Mucosa of descending colon (tissue), 3 donors: ENCODE measurements at places on chromosomes 7 and 10. TPM values are rescaled to one million over a fixed set of nuclear protein-coding genes. Genes with fewer than 3 reads are reported as not detected.

AVL9 gene
- total RNA-seq, result 56.7 TPM

CNNM1 gene
- 0.24 TPM for total RNA-seq

CLRN3 gene
- 62.3 TPM for total RNA-seq

ADARB2 gene
- total RNA-seq, result not detected

MYL10 gene
- not detected for total RNA-seq

HABP2 gene
- total RNA-seq, result not detected

AOC1 gene
- 249 TPM for total RNA-seq

GRIFIN gene
- not detected for total RNA-seq

SPDYE16 gene
- not detected for total RNA-seq

TMEM213 gene
- total RNA-seq, result not detected

FAM25C gene
- total RNA-seq, result not detected

THSD7A gene
- total RNA-seq, result 5.4 TPM

ZNF804B gene
- total RNA-seq, result not detected

CNPY1 gene
- not detected for total RNA-seq

AMZ1 gene
- not detected for total RNA-seq

MYO3A gene
- 0.12 TPM for total RNA-seq

PRDX3 gene
- total RNA-seq, result 107 TPM

EIF4EBP2 gene
- total RNA-seq, result 131 TPM

ADCYAP1R1 gene
- total RNA-seq, result 2.2 TPM

MSS51 gene
- total RNA-seq, result 2.7 TPM

HNRNPF gene
- total RNA-seq, result 227 TPM

PIP gene
- not detected for total RNA-seq

WDR91 gene
- total RNA-seq, result 10.1 TPM

VAX1 gene
- not detected for total RNA-seq

CDC14C gene
- not detected for total RNA-seq

ZNF853 gene
- 19.9 TPM for total RNA-seq

CRHR2 gene
- not detected for total RNA-seq

PTPRN2 gene
- total RNA-seq, result 12.5 TPM

CTNNA3 gene
- 0.70 TPM for total RNA-seq

EPO gene
- total RNA-seq, result not detected

CCDC7 gene
- 36.5 TPM for total RNA-seq

ABLIM1 gene
- total RNA-seq, result 122 TPM

SPDYE5 gene
- total RNA-seq, result 0.17 TPM

LRRD1 gene
- 0.09 TPM for total RNA-seq

KNDC1 gene
- total RNA-seq, result 0.60 TPM

ICA1 gene
- total RNA-seq, result 18.7 TPM

NOLC1 gene
- total RNA-seq, result 40.1 TPM

EVX1 gene
- not detected for total RNA-seq
